ENCODE measurements at places on chromosomes 5 and 9.

DNA sequence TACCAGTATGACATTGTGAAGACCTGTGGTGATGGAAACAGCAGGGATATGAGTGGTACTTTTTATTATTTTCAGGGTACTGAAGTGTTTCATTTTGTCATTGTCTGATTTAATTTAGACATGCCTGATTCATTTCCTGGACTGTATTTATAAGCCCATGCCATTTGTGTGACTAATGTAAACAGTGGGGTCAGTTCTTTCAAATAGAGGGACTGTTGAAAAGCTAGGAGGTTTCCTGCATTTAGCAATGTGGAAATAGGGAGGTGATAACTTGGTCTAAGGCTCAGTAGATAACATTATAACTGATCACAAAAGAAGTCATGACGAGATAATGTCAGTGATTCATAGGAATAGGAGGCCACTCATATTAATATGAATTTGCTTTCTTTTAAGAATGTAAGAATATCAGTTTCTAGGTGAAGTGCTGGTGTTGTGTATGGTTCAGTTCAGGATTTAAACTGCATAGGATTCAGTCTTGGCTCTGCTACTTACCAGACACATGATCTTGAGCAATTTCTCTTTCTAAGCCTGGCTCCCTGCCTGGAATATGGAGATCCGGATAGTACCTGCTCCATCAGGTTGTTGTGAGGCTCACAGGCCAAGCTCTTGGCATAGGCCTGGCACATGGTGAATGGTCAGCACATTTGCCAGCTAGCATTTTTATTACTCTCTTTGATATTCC is 7.5 kb downstream of the RASGRF2 start:
- DNase-seq = no peak

DNA sequence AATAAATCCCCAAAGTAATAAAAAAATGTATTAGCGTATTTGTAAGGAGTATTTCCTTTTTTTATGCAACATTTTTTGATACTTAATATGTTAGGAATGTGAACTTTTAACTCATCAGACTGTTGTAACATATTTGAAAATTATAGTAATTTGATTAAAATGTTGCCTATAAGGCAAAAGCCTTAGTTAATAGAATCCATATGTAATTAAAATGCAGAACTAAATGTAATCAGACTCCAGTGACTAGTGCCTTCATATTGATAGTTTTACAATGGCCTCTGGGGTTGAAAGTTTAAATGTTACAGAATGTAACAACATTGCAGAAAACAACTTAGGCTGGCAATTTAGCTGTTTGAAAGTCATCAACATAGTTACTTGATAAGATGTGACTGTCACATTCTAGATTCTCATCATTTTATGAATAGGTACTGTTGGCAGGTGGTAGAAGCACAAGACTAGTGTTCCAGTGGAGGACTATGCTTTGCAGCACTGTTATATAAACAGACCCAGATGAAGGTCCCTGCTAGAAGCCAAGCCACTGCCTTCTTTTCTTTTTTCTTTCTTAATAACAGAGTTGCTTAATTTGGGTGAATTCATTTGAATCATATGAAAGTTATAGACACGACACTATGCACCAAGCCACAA is 382.9 kb downstream of the CCDC171 start:
- DNase-seq = no peak

DNA sequence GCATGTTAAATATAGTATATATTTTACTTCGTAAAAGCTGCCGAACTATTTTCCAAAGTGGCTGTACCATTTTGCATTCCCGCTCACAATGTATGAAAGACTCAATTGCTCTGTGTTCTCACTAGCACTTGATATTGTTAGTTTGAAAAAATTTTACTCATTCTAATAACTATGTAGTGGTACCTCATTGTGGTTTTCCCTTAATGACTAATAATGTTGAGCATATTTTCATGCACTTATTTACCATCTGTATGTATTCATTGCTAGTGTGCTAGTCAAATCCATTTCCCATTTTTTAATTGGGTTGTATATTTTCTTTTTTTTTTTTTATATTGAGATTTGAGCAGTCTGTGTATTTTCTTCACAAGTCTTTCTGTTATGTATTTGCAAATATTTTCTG is 58.4 kb downstream of the RANBP17 start:
- DNase-seq = no peak

DNA sequence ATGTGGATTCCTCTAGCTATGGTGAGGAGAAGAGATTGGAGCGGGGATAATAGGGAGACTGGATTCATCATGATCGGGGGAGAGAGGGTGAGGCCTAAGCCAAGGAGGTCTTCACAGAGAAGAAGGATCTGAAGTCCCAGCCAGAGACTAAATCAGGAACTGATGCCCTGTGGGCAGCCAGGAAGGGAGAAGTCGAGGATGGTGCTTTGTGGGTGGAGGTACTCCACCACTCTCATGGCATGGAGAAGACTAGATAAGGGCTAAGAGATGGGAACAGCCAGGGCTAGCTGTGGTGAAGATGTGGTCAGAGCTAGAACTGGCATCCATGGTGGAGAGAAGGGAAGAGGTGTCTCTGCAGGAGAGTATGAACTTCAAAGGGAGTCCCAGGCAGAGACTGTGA is 3.0 kb upstream of the RGS14 start:
- no peak for DNase-seq

DNA sequence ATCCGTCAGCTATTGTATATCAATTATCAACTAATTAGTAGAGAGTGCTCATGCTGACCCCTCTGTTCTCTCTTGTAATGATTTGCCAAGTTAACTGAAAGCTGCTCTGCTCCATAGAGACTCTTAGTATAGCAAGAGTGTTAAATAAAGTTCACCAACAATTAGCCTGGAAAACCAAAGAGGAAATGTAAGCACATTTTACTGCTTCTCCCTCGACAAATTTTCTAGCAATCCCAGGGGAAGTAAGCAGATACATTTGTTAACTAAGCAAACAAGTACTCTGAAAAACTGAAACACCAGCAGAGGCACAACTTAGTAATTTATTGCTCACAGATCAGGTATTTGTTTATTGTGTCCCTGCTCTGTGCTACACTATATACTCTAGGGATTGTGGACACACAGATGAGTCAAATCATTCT is 162.2 kb downstream of the GLIS3 start:
- no peak for DNase-seq

DNA sequence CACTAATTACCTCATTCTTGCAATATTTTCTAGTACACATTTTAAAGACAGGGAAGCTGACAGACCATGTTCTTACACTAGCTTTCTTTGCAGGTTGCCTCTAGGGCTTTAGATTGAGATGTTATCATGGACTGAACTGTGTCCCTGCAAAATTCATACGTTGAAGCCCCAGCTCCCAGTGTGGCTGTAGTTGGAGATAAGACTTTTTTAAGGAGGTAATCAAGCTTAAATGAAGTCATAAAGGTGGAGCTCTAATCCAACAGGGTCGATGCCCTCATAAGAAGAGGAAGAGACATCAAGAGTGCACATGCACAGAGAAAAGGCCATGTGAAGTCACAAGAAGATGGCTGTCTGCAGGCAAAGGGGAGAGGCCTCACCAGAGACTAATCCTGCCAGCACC is 471.2 kb upstream of the ACTBL2 start:
- no peak for DNase-seq

DNA sequence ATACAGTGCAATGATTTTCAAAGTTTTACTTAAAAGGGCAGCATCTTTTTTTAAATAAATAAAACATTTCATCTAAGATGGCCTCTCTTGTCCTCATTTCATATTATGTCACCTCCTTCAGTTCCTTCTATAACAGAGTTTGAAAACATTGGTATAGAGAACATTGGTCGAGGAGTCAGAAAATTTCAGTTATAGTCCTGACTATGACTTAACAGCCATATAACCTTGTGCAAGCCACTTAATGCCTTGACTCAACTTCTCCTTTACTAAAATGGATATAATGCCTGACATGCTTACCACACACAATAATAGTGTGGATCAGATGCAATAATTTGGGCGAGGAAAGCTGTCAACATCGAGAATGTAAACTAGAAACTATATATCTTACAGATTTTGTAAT is 22.6 kb downstream of the SSBP2 start:
- DNase-seq = no peak

- no peak for DNase-seq
These were observed 127.6 kb downstream of the SLF1 start for GRCh38 chr5:94745786-94746730.

DNA sequence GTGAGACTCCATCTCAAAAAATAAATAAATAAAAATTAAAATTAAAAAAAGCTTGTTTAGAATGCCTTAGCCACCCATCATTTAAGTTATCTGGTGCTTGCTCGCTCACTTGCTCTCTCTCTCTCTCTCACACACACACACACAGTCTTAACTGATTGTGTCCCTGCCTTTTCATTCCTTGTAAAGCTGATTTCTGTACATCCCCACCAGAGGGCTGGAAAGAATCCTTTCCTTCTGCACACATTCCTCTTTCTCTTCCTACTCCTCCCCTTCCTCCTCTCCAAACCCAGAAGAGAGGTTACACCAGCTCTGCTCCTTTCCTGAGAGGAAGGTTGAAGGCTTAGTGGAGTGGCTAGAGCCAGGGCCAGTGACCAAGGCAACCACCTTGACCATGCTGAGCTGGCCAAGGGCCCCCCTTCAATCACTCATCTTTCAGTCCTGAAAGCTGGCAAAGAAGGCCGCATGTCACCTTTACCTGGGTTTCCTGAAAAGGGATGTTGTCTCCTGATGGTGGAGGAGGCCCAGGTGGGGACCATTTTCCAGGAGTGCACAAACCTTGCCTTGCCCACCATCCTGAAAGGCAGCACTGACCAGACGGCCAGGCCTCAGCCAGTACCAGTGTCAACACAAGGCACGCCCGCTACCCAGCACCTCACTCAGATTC is 25.6 kb downstream of the STK10 start:
- no peak for DNase-seq

DNA sequence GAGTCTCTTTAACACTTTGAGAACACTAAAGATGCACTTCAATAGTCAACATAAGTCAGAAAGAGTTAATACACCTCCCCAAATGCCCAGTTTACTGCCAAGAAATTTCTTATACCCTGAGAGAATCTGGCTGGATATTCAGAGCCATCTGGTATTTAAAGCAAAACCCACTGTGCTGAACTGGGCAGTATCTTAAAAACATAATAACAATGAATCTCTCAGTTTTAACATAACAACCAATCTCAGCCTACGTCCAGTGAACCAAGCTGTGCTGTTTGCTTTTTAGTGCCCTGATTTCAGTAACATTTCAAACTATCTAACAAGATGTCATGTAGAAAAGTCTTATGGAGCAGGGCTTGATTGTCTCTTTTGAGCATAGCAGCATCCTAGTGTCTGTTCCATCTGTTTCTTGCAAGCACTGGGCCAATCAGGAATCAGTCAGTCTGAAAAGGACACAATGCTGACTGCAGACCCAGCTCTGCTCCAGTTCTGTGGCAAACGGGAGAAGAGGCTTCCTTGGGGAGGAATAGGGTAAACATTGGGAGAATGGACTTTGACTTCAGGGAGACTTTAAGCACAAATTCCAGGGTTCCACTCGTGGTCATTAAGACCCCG is 43.6 kb upstream of the FAM81B start:
- no peak for DNase-seq

GRCh38 chr9:27534131-27534530 is 4.5 kb upstream of the MOB3B start:
- DNase-seq = no peak

DNA sequence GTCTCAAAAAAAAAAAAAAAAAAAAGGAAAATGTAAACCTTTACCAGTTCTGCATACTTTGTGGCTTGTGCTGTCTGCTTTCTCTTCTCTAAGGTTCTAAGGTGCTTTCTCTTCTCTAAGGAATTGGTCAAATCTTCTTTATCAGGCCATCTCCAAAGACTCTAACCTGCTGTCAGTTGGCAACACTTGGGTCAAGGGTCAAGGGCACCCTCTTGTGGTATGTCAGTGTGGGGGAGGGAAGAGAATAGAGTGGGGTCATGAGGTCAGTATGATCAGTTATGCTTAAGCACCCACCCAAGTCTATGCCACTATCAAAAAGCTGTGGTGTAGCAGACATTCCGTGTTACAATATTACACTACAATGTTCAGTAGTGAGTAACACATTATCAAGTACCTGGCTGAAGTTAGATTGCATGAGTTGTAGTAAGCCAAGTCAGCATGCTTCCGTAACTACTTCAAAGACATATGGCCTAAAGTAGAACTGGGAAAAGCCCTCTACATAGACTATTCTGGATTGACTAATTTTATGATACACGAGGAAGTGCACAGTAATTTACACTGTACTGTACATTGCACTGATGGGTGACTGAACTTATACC is 25.0 kb upstream of the CCL28 start:
- DNase-seq = no peak

GRCh38 chr5:173653822-173654523 is 37.5 kb upstream of the BOD1 start:
- no peak for DNase-seq

DNA sequence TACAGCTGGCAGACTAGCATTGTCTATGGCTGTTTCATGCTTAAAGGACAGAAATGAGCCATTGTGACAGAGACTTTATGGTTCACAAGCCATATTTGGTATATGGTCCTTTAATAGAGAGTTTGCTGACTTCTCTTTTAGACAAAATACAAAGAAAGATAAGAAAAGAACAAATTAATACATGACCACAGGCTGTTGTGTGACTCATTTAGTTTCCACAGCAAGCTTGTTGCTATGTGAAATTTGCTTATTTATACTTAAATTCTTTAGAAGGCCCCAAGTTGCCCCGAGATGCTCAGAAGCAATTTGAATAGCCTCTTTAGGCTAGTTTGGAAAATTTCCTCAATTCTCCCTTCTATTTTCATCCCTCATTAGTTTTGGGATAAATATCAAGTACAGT is 315.3 kb upstream of the RPS23 start:
- DNase-seq = no peak

DNA sequence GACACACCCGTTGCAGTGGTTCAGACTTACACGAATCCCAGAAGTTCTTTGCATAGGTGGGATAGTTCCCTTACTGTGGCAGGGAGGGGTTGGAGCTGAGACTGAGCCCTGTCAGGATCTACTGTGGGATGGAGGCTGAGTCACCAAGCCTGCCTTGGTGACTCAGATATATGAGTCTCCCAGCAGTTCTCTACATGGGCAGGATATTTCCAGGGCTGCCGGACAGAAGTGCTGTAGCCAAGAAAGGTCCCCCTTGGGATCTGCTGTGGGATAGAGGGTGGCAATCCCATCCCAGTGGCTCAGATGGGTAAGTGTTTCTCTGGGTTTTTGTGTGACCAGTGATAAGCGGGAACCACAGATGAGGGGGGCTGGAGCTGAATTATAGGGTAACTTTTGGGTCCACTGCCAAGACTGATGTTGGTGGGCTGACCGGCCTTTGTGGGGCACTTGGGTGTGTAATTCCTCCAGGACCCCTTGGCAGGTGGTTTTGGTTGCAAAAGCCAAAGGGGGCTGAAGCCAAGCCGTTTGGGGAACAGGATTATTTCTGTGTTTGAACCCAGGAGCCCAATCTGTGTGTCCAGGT is 18.7 kb downstream of the XRCC4 start:
- no peak for DNase-seq

Data from stimulated activated CD4-positive, alpha-beta T cell treated with anti-CD3 and anti-CD28 coated beads, TNF-alpha, amount 100 ng/mL, for 1 hour (primary cell).